Fibroblast of gingiva (primary cell): ENCODE measurements at places on chromosomes 12 and 14.

GRCh38 chr12:52540531-52540930 is 12.4 kb downstream of the KRT71 start:
- no peak for DNase-seq

DNA sequence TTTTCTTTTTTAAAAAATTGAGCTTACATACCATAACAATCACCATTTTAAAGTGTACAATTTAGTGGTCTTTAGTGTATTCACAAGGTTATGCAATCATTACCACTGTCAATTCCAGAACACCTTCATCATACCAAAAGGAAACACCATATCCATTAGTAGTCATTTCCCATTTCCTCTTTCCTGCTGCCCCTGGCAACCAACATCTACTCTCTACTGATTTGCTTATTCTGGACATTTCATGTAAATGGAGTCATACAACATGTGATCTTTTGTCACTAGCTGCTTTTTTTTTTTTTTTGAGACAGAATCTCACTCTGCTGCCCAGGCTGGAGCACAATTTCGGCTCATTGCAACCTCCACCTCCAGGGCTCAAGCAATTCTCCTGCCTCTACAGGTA is 66.8 kb upstream of the CFL2 start:
- peak; percentile 55 for DNase-seq

DNA sequence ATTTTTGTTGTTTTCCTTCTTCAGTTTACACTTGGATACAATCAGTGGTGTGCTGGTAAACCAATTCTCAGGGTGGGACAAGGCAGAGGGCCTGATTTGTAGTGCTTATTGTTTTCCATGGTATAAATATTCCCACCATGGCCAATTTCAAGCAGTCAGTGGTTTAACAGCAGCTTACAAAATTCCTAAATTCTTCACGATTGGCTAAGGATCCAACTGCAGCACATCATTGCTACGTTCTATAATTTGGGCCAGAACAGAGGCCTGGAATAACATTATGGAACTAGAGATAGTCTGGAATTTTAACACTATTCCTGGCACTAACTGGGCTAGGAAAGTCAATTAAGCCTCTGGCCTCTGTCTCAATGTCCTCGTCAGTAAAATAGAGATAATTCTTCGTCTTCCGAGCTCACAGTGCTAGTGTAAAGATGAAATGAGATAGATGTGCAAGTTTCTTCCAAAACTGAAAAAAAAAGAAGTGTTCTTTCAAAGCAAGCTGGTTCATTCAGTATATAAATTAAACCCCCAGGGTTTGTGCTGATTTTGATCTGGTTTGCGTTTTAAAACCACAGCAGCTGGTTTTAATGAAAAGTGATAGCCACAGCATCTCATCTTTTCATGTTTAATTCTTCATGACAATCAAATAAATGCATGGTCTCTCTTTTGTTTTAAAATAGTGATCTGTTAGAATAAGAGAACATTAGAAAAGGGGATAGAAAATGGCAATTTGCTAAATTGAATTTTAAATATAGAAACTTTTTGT is 104.1 kb downstream of the EPS8 start:
- DNase-seq: peak; percentile 60

DNA sequence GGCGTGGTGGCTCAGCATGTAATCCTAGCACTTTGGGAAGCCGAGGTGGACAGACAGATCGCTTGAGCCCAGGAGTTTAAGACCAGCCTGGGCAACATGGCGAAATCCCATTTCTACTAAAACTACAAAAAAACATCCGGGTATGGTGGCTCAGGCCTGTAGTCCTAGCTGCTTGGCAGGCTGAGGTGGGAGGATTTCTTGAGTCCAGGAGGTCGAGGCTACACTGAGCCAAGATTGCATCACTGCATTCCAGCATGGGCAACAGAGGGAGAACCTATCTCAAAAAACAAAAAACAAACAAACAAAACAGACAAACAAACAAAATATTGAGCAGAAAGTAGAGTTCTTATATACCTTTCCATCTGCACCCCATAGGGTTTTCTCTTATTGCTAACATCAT is 9.0 kb upstream of the SLC25A21 start:
- DNase-seq: no peak

DNA sequence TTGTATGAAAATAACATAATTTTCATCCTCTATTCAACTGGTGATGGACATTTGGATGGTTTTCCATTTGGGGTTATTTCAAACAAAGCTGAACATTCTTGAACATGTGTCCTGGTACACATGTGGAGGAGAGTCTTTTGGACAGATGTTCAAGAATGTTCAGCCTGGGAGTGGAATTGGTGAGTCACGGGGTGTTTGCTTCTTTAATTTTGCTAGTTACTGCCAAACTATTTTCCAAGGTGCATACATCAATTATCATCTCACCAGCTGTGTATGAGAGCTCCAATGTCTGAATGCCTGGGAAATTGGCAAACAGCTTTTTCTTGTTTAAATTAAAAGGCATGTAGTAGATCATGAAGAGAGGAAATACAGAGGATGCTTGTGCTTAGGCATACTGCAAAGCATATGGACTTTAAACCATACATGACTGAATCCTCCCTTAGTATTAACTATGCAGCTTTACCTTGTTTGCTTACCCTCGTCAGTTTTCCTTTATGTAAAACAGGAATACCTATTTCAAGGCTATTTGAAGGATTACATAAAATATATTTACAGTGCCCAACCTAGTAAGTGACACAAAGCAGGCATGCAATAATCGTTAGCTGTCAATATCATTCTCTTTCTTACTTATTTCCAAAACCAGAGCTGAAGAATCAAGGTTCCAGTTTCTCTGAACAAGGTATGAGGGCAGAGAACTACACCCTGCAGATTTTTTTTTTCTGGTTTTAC is 152.1 kb downstream of the ITPR2 start:
- peak; percentile 26 for DNase-seq

DNA sequence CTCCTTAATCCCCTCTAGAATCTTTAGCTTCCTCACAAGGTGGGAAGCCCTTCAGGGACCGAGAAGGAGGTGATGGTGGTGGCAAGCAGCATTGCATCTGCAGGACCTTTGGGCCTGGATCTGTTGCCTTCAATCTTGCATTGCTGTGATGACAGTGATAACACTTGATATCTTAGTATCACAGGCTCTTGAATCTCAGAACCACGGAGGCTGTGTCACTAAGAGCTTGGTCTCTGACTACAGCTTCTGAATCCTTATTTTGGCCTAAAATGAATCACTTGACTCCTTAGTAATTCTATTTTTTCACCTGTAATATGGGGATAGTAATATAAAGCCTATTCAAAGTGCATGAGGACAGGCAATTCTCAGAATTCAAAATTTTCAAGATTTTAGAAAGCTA is 8.9 kb upstream of the AMN1 start:
- DNase-seq: no peak

DNA sequence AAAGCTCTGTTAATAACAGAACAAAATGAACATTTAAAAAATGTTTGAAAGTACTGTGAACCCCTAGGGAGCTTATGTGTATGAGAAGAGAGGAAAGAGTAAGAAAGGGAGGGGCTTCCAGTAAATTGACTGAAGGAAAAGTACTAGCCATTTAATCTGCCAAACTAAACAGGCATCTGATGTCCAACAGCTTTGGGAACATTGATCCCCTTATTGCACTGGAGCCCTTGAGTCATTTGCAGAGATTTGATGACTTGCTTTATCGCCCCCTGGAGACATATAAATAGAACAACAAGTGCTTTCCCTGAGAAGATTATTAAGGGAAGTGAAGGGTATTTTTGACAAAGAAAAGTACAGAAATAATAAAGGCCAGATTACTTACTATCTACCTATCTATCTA is 319.3 kb upstream of the NOVA1 start:
- DNase-seq: peak; percentile 92

DNA sequence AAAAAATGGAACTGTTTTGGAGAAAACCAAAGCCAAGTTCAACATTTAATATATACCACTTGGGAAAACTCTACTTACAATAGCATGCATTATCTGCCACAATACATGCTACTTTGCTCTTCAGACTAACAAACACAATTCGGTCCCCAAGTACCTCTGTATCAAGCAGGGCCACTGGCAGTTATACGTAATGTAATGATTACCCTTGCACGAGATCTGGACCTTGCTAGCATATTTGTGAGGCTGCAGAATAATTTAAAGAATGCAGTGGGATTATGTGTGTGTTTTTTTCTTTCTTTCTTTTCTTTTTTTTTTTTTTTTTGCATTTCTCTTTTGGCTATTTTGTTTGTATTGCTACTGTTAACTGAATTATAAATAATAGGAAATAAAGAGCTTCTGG is 22.8 kb upstream of the PYGL start:
- peak; percentile 44 for DNase-seq
